Activated T-helper 1 cell treated with anti-CD3 and anti-CD28 coated beads, Interleukin-12 subunit alpha, Interleukin-12 subunit beta, Interleukin-2, Interleukin-4 antibody, amounts not matched to agents 30 ng/mL and 10 ng/mL and 1 ng/mL, durations not matched to agents 14 hours and 24 hours and 36 hours (primary cell): ENCODE measurements at places on chromosomes 11 and 22.

- no peak for DNase-seq
Observed at GRCh38 chr11:121358760-121359159, 66.2 kb downstream of the SC5D start.

DNA sequence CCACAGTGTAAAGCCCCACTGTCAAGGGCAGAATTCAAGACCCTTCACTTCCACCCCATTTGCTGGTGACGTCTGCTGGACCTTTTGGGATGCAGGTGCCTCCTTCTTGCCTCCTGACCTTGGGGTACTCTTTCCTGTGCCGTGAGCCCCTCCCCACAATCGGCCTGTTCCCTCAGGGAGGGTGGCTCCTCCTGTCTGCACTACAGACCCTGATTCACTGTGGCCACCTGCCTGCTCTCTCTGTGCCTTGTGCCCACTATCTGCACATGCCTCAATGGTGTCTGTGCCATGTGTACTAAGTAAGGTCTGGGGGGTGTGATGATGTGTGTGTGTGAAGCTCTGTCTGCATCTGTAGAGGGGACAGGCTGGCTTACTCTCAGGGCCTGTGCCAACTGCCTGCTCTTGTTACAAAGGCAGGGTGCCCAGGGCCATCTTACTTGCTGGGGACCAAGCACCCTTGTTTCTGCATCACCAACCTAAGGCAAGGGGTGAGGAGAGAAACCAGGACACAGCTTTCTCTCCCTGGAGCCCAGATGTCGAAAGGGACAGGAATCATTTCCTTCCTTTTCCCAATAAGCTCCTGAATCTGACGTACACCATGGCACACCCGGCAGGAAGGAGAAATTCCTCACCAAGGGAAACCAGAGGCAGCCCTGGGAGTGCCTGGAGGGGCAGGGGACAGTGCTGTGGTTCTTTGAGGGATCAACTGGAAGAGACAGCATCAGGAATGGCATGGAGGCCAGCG lies 3.7 kb downstream of the PPM1F start:
- no peak for DNase-seq

GRCh38 chr11:3206922-3207204 lies 11.8 kb downstream of the MRGPRG start:
- no peak for DNase-seq

DNA sequence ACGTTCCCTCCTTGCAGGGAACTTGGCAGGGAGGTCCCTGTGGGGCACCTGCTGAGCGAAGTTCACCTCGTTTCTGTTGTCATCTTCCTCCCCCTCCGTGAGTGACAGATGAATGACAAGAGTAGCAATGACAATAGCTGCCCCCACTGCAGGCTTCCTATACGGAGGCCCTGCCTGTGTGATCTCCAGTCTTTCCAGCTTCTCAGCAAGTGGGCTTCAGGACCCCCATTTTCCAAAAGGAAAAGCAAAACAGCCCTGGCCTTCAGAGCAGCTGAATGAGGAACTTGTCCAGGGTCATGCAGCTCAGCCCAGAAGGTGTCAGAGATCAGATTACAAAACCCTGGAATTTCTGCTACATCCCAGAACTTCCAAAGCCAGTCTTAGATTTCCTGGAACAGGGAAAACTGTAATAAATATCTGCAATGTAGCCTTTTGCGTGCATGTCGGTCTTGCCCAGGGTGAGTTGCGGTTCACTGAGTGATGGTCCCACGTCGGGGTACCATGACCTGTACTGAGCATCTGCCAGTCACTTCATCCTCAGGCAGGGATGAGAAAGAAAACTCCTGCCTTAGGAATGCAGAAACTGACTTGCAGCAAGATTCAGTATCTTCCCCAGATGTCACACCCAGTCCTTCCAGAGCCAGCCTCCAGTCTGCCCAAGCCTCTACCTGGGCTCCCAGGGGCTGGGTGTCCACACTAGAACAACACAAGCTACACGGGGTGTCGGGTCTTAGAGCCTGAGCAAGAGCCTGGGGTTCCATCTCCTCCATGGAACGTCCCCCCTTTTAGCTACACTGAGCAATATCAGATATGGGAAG lies 1457.0 kb downstream of the BRD1 start:
- DNase-seq: no peak

DNA sequence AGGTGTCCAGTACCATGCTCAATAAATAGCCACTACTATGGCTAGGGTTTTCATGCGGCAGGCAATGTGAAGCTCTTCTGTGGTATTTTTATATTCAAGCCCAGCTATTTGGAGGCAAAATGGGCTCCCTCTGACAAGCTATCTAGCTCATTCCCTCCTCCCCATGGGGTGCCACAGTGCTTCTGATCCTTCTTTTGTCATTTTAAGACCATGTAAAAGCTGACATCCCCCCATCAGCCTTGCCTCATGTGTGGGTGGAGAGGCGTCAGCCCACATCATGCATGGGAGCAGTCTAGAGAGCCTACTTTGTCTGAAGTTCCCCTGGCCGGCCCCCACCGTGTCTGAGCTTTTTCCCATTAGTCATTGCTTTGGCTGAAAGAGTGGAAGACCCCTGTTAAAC lies 59.8 kb downstream of the NAV2 start:
- DNase-seq: no peak

- peak; percentile 38 for DNase-seq
Observed at GRCh38 chr11:124069429-124070401, 28.6 kb upstream of the OR10G7 start.

GRCh38 chr11:68324241-68324640 lies 11.8 kb downstream of the LRP5 start:
- no peak for DNase-seq

DNA sequence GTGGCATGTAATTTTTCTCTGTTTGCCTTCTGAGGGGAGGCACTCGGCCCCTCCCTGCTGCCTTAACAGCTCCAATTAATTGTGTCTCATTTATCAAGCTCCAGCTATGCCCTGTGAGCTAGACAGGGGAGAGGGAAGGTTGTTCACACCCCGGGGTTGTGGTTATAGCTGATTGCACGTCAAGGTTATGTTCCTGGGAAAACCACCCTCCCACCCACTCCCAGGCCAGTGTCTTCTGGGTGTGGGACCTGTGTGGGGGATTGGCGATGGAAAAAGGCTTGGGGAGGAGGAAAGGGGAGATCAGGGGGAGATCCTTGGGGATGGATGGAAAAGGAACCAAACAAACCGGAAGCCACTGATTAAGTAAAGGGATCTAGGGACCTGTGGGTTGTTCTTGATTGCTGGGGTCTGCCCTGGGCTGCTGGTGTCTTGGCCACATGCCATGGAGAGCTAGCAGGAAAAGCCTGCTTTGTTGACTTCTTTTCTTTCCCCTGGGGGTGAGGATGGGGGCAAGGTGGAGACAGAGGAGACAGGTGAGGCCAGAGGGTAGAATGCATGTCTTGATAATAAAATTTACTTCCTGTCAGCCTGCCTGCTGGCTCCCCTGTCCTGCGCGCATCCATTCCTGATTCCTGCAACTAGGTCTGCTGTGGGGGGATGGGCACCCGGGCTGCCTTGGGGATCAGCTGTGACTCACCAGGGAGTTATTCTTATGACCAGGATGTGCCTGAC lies 13.5 kb upstream of the SORL1-AS1 start:
- no peak for DNase-seq

GRCh38 chr11:87548797-87549196 lies 511.1 kb downstream of the TMEM135 start:
- no peak for DNase-seq

GRCh38 chr11:115653926-115654325 lies 149.7 kb upstream of the CADM1 start:
- no peak for DNase-seq

GRCh38 chr11:34654483-34655334 lies 33.8 kb downstream of the EHF start:
- DNase-seq: no peak

DNA sequence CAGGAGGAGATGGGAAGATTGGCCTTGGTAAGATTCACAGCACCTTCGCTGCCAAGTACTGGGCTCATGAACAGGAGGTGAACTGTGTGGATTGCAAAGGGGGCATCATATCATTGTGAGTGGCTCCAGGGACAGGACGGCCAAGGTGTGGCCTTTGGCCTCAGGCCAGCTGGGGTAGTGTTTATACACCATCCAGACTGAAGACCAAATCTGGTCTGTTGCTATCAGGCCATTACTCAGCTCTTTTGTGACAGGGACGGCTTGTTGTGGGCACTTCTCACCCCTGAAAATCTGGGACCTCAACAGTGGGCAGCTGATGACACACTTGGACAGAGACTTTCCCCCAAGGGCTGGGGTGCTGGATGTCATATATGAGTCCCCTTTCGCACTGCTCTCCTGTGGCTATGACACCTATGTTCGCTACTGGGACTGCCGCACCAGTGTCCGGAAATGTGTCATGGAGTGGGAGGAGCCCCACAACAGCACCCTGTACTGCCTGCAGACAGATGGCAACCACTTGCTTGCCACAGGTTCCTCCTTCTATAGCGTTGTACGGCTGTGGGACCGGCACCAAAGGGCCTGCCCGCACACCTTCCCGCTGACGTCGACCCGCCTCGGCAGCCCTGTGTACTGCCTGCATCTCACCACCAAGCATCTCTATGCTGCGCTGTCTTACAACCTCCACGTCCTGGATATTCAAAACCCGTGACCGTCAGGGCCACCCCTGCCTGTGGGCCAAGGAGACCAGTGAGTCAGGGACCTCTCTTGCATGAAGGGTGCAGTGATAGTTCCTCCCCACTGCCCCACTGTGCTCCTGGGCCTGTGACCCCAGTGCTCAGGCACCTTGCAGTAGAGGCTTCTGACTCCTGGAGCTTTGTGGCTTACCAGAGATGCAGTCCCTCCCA lies 83.6 kb downstream of the BCR start:
- DNase-seq: peak; percentile 19

DNA sequence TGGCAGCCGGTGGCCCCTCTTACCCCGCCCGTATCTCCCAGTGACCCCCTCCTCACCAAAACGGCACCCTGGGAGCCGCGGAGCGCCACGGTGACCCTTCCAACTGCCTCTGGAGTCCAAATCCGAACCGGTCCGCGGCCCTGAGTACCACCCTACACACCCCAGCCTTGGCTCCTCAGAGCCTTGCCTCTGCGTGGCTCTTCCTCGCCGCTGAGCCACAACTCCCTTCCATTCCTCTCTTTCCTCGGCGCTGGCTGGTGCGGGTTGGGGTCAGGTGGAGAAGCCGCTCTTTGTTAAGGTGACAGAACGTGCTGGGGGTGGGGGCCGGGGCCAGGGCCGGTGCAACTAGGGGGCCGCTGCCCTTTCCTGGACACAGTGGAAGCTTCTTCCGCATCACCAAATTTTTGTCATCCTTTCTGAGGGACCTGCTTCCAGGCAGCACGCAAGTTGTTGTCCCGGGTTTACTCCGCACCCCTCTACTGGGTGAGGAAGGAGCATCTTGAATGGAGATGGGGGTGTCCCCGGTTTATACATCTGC lies 6.5 kb downstream of the ALX4 start:
- DNase-seq: no peak

DNA sequence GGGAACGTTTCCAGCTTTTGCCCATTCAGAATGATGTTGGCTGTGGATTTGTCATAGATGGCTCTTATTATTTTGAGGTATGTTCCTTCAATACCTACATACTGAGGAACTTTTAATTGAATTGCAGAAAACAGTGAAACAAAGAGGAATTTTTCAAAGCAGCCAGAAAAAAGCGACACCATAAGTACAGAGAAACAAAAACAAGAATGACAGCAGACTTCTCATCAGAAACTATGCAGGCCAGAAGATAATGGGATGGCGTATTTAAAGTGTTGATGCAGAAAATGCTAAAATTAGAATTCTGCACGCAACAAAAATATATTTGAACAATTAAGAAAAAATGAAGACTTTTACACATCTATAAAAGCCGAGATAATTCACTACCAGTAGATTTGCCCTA lies 95.4 kb upstream of the TIMP3 start:
- DNase-seq: no peak

DNA sequence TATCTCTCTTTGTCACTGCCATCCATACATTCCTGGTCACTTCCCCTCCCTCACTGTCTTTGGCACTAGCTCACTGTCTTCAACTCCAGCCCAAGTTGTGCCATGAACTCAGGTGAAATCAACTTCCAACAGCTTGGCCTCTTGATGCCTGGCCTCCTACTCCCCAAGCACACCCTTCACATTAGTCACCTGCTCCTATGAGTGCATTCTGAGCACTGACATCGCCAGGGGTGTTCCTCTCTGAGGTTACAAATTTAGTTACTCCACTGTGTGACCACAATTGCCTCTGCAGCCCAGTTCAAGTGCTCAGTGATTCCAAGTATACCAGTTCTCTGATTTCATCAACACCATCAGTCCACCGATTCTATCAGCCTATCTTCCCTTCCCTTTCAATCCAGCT lies 10.8 kb downstream of the DRD2 start:
- no peak for DNase-seq

DNA sequence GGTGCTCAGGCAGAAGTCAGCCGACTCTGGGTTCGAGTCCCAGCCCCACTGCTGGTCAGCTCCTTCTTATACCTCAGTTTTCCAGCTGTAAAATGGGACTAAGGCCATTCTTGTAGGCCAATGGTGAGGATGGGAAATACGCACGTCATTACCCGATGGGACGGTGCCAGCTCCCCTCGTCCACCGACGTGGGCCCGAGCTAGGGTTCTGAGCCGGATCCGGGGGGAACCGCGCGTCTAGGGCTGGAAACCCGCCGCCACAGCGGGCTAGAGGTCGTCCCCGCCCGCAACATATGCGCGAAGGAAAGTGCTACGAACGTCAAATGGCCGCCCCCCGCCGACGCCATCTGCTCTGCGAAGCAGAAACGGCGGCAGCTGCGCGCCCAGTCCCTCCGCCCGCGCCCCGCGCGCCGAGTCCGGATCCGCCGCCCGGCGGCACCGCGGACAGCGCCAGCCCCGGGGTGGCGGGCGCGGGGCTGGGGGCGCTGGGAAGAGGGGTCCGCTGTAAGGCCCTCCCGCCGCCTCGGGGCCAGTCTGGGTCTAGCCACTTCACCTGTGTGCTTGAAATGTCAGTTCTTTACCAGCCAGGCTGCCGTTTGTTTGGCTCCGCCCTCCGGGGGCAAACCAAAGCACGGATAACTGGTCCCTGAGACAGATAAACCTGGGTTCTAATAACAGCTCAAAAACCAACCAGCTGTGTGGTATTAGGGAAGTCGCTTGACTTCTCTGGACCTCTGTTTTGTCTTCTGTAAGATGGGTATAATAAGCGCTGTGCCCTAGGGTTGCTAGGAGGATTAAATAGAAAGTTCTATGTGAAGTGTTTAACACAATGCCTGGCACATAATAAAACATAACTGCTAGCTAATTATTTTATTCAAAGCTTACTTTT lies 103.5 kb upstream of the RCN1 start:
- no peak for DNase-seq

DNA sequence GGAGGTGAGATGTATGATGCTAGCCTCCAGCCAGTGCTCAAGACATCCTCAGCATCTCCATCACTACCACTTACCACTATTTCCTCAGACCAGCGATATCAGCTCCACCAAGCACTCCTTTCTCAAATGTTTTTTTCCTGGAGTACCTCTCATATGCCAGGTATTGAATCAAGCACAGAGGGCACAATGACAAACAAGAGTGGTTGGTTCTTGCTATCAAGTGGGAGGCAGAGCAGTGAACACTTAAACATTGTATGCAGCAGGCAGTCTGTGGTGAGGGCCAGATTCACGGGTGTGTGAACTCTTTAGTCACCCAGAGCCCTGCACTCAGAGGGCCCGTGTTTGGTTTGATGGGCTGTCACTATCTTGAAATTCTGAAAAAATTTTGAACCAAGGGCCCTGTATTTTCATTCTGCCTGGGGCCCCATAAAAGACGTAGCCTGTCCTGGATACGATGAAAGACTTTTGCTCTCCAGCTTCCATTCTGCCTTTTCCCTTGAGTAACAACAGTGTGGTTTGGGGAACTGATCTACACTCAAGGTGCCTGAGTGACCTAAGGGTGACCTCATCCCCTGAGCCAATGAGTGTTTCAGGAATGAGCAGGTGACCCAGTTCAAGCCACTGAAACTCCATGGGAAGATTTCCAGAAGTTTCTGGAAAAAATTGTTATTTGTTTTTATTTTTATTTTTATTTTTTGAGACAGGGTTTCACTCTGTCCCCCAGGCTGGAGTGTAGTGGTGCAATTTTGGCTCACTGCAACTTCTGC lies 348.4 kb upstream of the NARS2 start:
- DNase-seq: no peak
